ENCODE measurements at places on chromosomes 12 and 14.
A peak's percentile ranks its signal among the peaks of the same experiment; 100 is the strongest.

DNA sequence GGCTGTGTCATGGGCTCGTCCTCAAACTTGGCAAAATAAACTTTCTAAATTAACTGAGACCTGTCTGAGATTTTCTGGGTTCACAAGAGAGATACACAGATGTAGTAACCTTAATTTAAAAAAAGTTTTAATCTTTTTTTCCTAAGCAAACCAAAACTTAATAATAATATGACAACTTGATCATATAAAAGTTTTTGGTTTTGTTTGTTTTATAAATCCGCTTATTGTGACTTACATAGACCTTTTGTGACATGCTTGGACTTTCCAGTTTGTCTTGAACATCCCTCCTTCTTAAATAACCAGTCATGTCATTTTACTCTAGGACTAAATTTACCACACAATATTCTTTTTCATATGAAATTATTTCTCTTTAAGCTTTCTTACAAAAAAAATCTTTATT lies 8.5 kb downstream of the RDH12 start:
- no peak for DNase-seq

- DNase-seq: no peak
Measured at GRCh38 chr12:54257332-54257731, 22.6 kb downstream of the CBX5 start.

GRCh38 chr12:2057041-2057794 lies 4.4 kb downstream of the CACNA1C start:
- no peak for DNase-seq

DNA sequence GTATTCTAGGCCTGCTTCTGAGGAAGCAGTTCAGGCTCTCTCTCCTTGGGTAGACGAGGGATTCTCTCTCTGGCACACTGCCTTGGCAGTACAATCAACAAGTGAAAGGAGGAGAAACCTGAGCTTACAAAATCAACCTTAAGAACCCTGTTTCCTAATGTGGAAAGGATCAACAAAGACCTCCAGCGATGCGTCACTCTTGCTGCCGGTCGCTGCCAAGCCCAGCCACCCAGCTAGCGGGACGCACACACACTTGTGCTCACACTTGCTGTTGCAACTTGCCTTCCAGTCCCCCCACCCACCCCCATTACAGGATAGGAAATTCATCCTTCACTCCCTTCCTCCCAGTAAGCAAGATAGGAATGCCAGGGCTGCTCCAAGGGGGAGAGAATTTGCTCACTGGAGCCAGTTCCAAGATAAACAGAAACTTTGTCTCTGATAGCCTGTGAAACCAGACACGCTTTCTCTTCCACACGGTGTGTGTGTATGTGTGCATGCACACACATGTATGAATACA lies 144.3 kb downstream of the BCL11B start:
- DNase-seq: no peak

DNA sequence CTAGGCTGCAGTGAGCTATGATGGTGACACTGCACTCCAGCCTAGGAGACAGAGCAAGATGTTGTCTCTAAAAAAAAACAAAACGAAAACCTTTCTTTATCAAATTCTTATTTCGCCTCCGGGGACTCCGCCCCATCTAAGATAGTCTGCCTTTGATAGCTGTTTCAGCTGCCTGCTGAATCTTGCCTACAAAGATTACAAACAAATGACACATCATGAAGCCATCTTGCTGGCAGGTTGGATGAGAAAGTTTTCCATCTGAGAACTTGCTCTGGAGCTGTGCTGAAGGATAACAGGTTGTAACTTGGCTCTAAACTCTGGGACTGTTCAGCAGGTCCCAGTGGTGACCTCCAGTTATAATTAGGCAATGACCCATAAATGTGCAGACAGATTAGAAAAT lies 41.8 kb upstream of the AEBP2 start:
- no peak for DNase-seq

GRCh38 chr14:53174918-53175317 lies 21.8 kb upstream of the DDHD1 start:
- DNase-seq: no peak

- no peak for DNase-seq
Measured at GRCh38 chr14:37375566-37375965, 177.8 kb downstream of the MIPOL1 start.

DNA sequence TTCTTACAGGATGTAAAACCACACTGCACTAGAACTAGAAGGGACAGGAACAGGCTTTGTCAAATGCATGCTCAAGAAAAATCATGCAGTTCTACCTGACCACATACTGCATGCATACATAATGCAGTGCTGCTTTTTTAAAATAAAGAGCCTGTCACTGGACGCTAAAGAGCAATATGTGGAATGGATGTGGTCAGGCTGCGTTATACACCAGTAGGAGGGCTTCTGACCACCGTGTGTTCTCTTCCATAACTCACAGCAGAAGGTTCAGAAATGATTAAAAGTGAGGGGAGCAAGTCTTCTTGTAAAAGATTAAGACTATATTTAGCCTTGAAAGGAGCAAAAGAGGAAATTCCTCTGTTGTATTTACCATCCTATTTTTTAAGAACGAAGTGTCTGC lies 392.0 kb downstream of the EMP1 start:
- no peak for DNase-seq

- DNase-seq: peak; percentile 22
Measured at GRCh38 chr12:4518106-4518728, 20.5 kb upstream of the RAD51AP1 start.

DNA sequence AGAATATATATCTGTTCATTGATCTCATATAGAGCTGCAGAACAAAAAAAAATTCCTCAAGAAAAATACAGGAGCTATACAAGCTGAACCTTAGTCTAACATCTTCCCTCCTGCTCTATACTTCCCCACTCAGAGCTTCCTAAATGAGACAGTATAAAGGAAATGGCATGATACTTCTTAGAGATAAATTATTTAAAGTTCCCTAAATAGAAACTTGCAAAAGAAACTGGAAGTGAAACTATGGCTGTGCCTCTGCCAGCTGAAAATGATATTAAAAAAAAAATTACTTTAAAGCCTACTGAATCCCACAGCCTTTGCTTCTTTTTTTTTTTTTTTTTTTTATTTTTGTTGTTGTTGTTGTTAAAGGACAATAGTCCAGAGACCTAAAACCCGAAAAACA lies 11.6 kb upstream of the NEK9 start:
- no peak for DNase-seq

DNA sequence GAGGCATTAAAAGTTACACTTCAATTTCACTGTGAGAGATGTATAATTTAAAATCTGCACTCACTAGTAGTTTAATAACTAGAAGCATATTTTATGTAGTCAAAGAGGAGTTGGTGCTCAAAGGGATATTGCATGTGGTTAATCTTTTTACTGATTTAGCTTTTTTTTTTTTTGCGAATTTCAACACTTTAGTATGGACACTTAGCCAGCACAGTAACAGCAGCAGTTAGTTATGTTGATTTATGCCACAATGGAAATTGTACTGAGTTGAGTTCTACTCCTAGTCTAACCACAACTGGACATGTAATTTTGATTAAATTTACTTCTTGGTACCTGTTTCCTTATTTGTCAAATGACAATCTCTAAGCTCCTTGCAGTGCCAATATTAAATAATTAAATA lies 104.2 kb downstream of the RERG start:
- DNase-seq: no peak

DNA sequence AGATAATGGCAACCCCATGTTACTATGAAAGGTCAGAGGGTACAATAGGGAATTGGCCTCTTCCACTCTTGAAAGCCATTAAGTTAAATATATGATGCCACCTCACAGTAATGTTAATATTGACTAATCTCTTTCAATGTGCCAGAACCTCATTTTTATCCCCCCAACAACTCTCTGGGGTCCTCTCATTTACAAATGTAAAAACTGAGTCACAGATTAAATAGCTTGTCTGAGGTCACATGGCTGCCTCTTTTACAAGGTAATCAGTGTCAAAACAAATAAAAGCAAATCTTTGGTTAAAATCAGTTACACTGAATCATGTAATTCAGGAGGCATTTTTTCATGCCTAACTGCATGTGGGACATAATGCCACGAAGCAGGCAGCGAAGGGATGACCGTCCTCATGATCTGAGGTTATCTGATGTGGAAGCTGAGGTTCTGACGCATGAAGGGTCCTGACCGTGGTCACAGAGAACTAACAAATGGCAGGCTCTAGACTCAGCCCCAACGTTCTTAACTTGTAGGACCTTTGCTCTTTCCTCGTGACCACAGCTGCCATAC lies 78.5 kb downstream of the PTPN21 start:
- DNase-seq: no peak

DNA sequence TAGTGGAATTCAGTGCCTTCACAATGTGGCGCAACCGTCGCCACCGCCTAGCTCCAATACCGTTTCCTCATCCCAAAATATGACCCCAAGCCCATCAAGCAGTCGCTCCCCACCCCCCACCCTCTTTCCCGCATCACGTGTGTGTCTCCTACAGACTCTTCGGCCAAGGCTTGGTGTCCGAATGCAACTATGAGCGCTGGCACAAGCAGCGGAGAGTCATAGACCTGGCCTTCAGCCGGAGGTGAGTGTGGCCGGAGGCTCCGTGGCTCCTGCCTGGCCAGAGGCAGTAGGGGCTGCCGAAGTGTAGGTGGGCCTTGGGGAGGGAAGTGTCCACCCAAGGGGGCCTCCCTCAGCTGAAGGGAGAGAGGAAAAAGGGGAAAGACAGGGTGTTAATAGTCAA lies 15.8 kb downstream of the CYP46A1 start:
- no peak for DNase-seq

- DNase-seq: no peak
Measured at GRCh38 chr14:64573109-64573508, 23.3 kb downstream of the PPP1R36 start.

- DNase-seq: no peak
Measured at GRCh38 chr12:46379352-46379751, 6.8 kb upstream of the SLC38A2 start.

DNA sequence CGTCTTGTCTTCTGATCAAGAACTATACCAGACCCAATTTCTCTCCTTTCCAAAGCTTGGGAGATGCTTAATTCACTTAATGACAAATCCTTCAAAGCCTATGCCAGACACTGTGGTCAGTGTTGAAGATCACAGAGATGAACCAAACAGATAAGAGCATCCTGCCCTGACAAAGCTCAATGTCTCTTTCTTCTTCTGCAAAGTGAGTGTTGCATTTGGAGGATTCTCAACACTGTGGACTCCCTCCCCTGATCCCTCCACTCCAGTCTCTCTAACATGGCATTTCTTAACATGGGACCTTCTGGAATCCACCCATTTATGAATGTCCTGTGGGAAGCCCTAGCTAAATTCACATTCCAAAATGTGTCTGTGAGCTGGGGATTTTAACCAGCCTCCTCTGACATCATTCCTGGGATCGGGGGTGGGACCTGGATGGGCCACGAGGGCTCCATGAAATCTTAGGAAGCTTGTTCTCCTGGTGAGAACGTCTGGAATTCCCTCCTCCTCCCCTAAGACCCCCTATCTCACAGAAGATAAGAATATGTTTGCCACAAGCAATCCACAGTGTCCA lies 20.3 kb downstream of the SYNE3 start:
- DNase-seq: no peak

DNA sequence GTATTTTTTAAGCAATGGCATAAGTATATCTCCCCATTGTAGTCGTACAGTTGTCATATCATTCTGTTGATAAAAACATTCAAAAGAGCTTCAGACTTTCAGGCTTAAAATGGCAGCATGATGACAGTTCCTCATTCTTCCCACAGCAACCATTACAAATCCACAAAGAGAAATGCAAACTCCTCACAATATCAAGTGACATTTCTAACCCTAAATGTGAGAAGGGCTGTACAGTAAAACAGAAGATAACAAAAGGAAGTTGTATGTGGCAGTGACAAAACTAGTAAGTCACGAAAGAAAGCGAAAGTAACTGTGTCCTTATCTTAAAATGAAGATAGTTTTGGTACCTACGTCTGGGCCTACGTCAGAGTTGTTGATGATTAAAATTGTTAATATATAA lies 46.7 kb downstream of the GXYLT1 start:
- no peak for DNase-seq

GRCh38 chr14:98896449-98896848 lies 375.5 kb downstream of the BCL11B start:
- DNase-seq: no peak

DNA sequence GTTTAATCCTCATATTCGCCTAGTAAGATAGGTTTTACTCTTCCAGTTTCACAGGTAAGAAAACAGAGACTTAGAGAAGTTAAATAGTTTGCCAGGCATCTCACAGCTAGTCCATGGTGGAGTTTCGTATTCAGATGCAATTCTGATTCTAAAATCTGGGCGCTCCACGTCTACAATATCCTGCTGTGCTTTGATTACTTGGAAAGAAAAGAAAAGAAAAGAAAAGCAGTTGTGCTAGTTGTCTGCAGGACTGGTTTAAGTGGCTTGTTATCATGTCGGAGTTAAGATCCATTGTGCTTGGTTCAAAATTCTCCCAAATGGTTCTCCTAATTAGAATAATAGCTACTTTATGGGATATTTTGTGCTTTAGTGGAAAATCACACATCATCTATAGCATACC lies 18.6 kb downstream of the AKAP3 start:
- DNase-seq: no peak

GRCh38 chr12:45426294-45426693 lies 210.4 kb downstream of the ANO6 start:
- DNase-seq: no peak

DNA sequence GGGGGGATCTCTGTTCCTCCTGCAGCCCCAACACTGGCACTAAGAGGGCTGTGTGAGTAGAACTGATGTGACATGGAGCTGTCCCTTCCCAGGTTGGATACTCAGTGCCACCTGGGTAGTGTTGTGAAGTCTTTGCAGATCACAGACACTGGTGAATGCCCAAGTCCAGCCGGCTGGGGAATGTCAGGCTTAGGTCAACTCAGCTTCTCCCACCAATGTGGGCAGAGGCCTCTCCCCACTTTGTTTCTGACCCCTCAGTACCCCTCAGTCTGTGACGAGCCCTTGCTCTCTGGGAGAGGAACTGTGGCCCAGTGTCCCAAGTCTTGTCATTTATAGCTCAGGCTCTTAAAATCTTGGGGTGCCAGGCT lies 11.3 kb downstream of the SLC25A29 start:
- no peak for DNase-seq

DNA sequence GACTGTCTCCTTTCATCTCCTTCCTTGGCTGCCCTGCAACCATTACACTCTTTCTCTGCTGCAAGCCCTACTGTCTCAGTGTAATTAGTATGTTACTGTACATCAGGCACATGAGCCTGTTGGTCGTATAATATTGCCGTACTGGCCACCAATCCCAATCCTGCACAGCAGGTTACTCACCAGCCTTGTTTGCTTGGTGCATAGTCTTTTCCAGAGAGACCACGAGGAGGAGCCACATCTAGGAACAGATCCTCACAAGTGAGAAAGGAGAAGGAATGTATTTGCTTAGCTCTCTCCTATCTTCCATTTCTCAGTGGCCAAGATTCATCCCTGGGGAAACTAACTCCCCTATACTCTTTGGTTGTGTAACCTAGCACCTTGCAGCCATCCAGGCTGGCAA lies 33.0 kb upstream of the BICDL1 start:
- no peak for DNase-seq

GRCh38 chr12:69481133-69481532 lies 10.9 kb downstream of the FRS2 start:
- no peak for DNase-seq
